ENCODE measurements at places on chromosomes 2 and 18.

- no peak for DNase-seq
Observed at GRCh38 chr18:59907172-59907571, 7.4 kb downstream of the PMAIP1 start.

- DNase-seq, result no peak
Observed at GRCh38 chr2:45946023-45946422, 294.5 kb downstream of the PRKCE start.

DNA sequence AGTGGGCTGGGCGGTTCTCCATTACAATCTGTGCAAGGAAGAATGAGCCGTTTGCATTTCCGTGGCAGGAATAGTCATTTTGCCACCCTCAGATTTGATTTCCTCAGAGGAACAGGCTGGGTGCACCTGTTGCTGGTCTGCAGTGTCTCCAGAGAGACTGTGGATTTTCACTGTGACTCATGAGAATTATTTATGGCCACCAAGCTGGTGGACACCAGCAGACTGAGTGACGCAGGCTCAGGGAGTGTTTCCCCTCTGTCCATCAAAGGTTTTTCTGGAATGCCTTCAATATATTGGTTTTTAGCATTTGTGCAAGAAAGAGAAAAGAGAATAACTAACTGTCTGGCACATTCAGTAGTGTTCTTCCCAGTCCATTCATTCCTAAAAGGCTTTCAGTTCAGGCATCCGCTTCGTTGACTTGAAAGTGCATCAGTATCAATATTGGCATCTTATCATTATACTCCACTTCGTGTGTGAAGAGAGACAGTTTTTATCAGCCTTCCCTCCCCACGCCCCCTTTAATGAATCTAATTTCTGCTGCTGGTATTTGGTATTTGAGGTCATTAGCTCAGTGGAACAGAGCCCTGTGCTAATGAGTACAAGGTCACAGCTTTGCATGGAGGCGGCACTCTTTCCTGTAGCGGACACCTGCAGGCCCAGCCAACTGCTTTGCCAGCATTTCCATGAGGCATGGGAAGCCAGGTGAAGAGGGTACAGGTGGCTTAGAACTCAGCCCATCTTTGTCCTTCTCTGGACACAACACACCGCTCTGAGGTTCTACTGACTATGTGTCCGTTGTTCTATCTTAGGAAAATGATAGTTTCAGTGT is 39.9 kb downstream of the PRKCE start:
- no peak for DNase-seq

DNA sequence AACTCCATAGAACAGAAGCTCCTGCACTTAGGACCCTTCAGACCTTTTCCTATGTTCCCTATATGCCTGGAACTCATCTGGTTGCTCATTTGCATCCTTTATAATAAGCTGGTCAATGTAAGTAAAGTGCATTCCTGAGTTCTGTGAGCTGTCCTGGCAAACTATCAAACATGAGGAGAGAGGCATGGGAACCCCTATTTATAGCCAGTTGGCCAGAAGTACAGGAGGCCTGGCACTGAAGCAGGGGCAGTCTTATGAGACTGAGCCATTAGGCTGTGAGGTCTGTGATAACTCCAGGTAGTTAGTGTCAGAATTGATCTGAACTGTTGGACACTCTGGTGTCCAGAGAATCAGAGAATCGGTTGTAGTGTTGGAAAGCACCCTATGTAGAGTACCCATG is 88.4 kb downstream of the EHD3 start:
- no peak for DNase-seq

GRCh38 chr2:26479789-26480565 is 2.1 kb upstream of the OTOF start:
- DNase-seq, result no peak

DNA sequence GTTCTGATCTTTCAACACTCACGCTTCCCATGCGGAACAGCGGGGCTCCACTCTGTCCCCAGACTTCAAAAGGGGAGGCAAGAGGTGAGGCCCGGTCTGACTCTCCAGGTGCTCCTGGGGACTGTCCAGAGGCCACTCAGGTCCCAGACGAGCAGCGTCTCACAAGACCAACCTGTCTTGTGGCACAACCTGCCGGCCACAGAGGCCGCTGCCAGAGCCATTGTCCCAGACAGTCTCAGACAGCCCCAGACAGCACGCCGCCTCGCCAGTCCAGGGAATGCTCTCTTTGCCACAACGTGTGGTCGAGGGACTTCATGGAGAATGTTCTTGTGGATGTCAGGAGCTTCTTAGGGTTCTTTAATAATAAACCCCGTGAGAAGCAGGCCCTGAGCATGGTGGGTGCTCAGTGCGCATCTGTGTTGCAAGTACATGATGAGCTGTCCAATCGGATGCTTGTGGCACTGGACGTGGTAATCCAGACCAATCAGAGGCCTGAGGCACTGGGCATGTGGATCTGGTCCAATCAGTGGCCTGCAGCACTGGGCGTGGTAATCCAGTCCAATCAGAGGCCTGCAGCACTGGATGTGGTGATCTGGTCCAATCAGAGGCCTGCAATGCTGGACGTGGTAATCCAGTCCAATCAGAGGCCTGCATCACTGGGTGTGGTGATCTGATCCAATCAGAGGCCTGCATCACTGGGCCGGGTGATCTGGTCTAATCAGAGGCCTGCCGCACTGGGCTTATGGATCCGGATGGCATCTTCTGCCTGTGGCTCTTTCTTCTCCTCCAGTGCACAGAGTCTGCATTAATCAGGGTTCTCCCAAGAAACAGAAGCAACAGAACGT is 76.4 kb downstream of the TMEM18 start:
- DNase-seq, result no peak

DNA sequence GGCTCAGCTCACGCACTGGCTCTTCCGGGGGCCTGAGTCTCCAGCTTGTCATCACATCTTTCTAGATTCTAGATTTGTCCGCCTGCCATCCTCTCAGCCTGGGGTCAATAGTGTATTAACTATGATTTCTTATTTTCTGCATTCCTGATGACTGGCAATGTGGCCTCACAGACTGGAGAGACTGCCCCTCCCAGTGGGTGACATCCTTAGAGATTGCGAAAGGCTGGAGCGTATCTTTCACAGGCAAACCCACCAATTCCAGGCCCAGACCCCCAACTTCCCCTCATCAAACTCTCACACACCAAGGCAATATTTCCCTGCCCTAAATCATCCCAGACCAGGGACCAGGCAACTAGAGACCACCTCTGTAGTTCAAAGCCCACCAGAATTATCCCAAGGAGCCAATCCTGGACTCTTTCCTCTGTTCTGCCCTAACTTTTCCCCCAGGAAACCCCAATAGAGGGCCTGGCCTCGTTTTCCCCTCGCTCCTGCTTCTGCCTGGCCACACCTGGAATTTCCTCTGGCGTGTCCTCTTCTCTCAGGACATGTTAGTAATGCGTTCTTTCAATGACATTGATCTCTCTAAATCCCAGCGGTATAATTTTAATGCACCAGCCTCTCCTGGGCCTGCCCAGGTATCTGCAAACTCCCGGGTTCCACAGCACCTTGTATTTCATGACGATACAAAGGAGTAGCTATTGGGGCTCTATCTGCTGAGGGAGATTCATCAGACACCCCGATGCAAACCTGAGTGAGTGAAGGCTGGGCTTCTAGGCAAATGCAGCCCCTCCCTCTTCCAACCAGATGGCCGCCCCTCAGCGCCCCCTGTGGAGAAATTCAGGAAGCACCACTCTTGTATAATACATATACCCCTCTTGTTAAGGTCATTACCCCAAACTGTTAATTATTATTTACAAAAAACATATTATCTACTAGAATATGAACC is 2.4 kb upstream of the KCNF1 start:
- DNase-seq, result no peak

DNA sequence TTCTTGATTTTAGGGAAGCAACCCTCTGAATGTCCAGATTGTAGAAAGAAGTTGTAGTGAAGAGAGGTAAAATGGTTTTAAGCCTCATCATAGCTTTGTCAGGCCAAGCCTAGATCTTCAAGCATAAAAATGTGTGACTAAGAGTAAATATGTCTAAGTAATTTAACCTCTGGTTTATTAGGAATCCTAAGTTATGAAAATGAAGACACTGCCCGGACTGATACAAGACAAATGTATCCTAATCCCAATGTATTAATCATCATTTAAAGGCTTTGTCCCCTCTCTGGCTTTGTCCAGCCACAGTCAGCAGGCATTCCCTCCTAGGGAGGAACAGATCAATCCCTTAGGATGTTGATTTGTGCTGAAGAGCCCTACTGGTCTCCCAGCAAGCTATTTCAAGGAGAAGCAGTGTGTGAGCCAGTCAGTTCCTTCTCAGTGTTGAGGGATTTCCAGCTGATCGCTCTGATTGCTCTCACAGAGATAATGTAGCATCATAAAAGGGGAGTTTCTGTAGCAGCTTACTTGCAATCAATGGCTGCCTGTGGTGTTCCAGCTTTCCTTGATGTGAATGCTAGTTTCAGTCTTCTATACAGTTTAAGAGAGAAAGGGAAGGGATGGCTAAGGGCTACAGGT is 796.1 kb downstream of the EPHA4 start:
- no peak for DNase-seq

- no peak for DNase-seq
Observed at GRCh38 chr2:65465857-65466256, 33.5 kb upstream of the SPRED2 start.

DNA sequence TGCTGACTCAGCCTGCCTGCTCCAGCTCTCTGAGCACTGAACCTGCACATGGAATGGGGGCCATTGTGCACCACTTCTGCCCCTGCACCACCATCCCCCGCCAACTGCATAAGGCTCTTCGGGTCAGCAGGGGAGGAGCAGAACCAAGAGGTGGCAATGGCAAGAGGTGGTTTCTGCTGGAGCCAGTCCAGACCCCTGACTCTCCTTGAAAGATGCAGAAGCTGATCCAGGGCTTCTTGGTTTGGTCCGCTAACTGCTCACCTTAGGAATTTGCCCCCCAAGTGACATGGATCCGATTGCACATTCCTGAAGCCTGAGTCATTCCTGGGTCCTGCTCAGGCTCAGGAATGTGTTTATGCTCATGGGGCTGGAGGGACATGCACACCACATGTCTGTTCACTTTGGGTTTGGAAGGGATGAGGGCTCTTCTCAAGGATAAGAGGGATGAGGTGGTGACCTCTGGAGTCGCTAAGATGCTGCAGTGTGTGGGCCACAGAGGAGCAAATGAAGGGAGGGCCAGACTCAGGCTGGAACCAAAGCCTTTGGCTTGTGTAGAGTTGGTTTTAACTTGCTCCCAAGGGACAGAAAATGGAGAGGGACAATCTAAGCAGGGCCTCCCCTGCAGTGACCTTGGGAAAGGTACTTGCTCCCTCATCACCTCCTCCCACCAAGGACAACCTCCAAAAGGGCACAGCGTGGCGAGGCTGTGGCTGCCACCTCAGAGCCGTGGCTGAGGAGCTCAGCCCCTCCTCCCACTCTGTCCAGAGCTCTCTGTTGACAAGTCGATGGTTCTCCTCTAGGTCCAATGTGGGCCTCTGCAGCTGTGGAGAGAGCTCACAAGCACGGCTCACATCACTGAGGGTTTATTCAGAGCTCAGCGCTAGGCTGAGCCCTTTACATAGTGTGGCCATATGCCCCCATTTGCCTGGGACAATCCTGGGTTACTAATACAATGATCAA is 66.2 kb downstream of the HS1BP3 start:
- no peak for DNase-seq

DNA sequence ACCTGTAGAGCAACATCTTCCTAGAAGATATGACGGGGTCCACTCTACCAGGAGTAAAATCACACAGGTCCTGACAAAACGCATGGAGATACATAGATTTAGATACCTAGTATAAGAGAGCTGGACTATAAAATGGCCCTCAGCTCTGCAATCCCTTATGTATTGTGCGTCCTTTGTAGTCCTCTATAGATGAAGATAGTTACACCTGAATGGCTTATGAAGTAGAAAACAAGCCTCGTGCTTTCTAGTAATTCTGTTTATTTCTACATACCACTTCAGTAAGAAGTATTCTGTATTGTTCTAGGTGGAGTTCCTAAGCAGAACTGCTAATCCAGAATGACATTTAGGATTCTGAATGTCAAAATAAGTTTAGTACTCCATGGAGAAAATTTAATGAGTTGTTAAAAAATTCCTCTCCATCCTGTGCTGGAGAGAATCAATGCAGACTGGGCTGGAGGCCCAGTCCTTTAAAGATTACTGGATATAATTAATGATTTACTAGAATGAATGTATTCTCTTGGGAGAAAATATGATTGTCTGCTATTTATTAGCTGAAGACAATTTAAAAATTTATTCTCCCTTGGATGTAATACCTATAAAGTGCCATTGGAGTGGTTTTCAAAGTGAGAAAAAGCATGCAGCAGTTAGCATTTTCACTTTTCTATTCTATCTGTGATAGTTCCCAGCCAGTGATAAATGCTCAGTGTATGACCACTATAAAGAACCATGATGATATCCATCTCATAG is 147.3 kb upstream of the UNC80 start:
- DNase-seq, result no peak

GRCh38 chr2:177000061-177000714 is 212.4 kb upstream of the HNRNPA3 start:
- DNase-seq, result no peak

DNA sequence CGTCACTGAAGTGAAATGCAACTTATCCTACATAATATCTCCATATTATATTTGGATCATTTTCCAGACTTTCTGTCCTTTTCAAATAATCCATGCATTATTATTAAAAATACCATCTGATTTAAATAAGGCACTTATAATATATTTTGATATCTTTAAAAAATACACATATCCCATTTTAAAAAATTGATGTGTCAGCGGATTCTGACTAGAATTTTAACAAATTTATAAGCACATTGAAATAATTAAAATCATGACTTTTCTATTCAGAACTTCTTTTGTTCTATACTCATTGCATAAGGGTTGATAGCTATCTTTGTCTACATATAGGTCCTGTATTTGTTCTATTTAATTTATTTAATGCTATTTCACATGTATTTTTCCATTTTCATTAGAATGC is 199.0 kb upstream of the DSEL start:
- no peak for DNase-seq

DNA sequence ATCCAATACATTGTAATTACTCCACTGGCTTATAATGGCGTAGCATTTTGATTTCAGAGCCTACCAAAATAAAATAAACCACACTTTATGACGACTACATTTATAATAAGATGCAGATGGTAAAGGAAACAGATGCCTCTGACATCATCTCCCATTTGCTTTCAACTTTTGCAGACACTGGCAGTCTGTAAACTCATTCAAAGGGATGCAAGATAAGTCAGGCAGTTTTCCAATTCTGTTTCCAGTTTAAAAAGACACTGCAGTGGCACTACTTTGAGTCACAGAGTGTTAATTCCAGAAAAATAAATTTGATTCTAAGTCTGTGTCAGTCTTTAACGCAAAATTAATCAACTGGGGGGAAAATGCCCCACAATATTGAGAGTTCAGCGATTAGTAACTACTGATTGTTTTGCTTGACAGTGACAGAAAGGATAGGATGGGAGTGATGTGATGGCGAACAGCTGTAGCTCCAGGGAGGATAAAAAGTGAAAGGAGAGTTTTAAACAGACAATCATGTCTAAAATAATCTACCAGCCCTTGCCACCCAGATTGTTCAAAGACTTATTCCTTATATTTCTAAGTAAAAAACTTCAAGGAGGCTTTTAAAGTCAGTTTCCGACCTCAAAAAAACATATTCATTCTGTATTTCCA is 6.7 kb downstream of the DSEL start:
- DNase-seq, result no peak

All from stimulated activated CD8-positive, alpha-beta memory T cell treated with anti-CD3 and anti-CD28 coated beads, Interleukin-7, amount 100 ng/mL, for 48 hours (primary cell).